ENCODE measurements at places on chromosomes 16 and 17.

DNA sequence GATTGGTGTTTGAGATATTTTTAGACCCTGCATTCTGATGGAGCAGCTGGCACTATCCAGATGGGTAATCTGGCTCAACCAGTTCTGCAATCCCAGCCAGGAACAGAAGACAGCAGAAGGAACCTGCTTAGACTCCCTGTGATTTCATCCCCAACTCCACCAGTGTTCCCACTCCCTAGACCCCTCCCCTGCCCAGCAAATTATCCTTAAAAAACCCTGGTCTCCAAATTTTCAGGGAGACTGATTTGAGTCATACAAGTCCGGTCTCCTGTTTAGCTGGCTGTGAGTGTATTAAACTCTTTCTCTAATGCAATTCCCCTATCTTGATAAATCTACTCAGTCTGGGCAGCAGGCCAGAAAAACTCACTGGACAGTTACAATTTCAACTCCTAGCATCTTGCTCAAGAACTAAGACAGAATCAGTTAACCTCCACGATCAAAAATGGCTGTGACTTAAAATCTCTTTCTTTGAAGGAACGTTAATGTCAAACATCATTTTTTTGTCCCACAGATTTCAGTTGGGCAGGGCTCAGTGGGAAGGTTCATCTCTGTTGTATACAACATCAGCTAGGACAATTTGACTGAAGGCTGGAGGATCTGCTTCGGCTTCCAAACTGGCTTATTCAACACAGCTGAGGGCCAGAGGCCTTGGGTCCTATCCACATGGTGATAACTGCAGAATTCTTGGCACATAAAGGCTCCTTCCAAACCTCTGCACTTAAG, 4.9 kb upstream of the RBL2 start:
- no peak for DNase-seq

DNA sequence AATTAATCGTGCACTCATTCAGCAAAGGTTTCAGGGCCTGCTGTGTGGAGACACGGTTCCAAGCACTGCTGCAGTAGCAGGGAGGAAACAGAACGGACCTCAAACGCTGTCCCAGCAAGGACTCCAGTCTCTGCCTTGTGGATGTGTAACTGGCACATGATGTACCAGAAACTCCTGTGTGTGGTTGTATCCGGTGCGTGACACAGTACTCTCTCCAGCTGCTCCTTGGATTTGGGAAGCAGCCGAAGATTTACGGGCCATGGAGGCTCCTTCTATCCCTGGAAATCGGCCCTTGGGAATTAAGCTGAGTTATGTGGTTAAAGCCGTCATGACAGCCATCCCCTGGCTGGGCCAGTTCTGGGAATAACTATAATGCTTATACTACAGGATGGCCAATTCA, 8.5 kb upstream of the ANKRD11 start:
- DNase-seq = no peak

DNA sequence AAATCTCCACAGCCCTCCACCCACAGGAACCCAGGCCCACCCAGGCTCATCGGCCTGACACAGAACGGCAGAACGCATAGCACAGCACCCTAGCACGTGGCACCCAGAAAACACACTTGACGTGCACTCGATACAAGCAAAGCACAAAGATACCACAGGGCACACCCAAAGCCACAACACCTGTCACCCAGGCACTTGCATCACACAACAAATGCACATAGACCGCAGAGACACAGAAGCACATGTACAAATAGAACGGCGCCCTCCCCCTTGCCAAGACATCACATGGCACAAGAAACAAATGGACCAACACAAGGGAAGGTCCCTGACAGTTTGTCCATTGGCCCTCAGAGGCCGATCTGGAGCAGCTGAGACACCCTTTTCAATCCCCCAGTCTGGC, 147.7 kb upstream of the WSCD1 start:
- DNase-seq = no peak

GRCh38 chr16:59259074-59259949, 525.2 kb upstream of the GOT2 start:
- DNase-seq = no peak

GRCh38 chr17:69213059-69213813, 15.4 kb downstream of the ABCA10 start:
- peak; percentile 76 for DNase-seq

- no peak for DNase-seq
These were observed 3.5 kb upstream of the RAB37 start for GRCh38 chr17:74733365-74734122.

DNA sequence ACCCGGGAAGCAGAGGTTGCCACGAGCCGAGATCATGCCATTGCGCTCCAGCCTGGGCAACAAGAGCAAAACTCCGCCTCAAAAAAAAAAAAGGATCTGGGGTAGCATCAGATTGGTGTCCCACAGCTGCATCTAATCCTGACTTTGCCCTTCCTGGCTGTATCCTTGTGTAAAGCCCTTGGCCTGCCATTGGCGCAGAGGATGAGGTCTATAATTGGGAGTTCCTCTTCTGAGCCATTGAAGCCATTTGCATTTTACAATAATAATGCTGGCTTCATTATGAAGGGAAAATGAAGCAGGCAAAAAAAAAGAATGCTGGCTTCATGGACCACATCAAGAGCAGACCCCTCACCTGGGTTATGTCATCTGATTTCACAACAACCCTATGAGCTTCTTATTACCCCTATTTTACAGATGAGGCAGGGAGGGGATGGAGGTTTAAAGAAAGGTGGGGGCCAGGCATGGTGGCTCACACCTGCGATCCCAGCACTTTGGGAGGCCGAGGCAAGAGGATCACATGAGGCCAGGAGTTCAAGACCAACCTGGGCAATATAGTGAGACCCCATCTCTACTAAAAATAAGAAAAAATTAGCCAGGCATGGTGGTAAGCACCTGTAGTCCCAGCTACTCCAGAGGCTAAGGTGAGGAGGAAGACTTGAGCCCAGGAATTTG, 1.2 kb upstream of the LITAFD start:
- DNase-seq = no peak

DNA sequence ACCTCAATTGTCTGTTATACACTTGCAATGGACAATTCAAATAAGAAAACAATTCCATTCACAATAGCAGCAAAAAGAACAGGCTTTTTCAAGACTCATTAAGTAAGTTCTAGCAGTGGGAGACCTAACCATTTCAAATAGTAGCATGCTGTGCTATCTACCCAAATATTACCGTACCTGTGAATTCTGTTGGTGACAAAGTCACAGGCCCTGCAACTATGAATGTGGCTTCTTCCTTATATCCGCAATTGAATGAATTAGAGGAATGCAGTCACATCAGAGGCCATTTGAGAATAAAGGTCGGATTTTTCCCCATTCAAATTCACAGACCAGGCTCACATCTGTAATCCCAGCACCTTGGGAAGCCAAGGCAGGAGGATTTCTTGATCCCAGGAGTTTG, 800 bp upstream of the NME4 start:
- no peak for DNase-seq

DNA sequence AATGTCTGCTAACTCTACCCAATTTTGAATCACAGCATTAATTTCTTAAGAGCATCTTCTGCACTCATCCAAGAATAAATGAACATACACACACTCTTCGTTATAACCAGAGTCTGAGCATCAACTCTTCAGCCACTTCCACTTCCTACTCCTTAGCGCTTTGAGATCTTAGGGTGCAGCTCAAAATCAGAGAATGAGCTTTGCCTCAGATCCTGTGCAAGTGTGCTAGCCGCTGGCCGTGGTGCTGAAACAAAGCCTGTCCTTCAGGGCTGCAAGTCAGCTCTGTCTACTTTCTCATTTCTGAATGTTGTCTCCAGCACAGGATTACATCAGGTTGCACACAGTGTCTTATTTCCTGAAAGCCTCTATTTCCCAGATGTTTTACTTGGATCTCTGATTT, 165.4 kb downstream of the AIPL1 start:
- DNase-seq = peak; percentile 69

GRCh38 chr17:64236827-64237403, 26.1 kb downstream of the TEX2 start:
- DNase-seq = peak; percentile 46

- no peak for DNase-seq
These were observed 94.1 kb downstream of the PLCG2 start for GRCh38 chr16:81873206-81873605.

GRCh38 chr16:9970796-9971195, 211.4 kb downstream of the GRIN2A start:
- DNase-seq = no peak

- DNase-seq = peak; percentile 30
These were observed 42.0 kb upstream of the TMC5 start for GRCh38 chr16:19375561-19376158.

DNA sequence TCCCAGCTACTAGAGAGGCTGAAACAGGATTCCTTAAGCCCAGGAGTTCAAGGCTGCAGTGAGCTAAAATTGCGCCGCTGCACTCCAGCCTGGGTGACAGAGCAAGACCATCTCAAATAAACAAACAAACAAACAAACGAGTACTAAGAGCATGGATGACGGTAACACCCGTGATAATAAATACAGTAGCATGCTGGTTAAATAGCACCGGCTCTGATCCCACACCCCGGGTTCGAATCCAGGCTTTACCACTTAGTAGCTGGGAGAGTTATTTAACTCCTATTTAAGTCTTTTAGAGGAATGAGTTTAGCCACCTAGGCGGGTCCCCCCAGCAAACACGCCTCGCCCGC, 301 bp upstream of the METTL22 start:
- DNase-seq = no peak

- no peak for DNase-seq
These were observed 297.9 kb upstream of the PSMD7 start for GRCh38 chr16:73998707-73999106.

GRCh38 chr16:83409347-83409746, 398.4 kb upstream of the HSBP1 start:
- no peak for DNase-seq

DNA sequence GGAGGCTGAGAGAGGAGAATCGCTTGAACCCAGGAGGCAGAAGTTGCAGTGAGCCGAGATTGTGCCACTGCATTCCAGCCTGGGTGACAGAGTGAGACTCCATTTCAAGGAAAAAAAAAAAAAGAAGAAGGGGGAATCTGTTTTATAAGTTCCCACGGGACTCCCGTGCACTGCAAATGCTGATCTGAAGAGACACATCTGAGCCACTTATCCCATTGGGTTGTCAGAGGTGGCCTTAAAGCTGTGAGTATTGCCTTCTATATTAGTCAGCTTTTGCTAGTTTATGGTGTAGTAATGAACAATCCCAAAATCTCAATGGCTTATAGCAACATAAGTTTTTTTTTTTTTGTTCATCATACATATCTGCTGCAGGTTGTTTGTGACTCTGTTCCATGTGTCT, 82.8 kb downstream of the MRM1 start:
- no peak for DNase-seq

- DNase-seq = no peak
These were observed 1.8 kb upstream of the FBRS start for GRCh38 chr16:30656388-30656787.

DNA sequence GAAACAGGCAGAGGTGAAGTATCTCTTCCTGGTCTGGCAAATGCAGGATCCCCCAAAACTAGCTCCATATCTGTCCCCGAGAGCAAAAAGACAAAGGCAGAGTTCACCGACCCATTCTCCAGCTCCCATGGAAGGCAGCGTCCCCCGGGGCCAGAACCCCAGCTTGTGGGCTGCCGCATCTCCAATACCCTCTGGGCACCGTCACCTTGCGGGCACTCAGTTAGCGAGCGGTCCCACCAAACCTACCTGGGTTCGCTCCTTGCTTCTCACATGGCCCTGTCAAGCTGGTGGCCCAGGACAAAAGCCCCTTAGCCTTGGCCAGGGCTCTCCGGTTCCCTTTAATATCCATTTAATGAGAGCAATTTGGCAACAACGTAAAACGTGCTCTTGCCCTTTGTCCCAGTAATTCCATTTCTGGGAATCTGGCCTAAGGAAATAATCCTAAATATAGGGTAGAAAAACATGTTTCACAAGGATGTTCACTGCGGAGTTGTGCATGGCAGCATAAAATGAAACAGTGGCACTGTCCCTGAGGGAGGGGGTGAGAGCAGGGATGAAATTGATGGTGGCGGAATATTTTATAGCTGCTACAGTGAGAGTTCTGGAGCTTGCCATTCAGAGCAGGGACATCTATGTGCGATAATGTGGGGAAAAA, 157.1 kb downstream of the CMIP start:
- DNase-seq = no peak

DNA sequence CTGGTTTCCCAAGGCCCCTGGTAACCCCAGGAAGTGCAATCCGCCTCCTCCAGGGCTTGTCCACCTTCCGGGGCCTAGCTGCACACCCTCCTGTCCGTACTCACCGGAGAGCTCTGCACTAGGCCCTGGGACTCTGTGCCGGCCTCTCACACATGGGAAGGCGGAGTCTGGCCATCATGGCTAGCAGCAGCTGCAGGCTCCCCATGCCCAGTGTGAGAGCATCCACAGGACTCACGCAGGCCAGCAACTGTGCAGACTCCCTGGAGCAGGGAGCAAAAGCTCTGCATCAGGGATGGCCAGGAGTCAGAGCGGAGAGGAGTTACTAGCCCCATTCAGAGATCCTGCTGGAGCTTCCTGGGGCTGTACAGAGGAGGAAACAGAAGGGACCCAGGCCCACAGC, 20.2 kb downstream of the FOXN1 start:
- no peak for DNase-seq

All from H9 (cell line).